ENCODE measurements at places on chromosomes 12 and 14.

- no peak for DNase-seq
These were observed 2.5 kb downstream of the C12orf57 start for GRCh38 chr12:6946033-6946919.

- DNase-seq: no peak
These were observed 3.8 kb downstream of the SERPINA3 start for GRCh38 chr14:94615823-94616570.

DNA sequence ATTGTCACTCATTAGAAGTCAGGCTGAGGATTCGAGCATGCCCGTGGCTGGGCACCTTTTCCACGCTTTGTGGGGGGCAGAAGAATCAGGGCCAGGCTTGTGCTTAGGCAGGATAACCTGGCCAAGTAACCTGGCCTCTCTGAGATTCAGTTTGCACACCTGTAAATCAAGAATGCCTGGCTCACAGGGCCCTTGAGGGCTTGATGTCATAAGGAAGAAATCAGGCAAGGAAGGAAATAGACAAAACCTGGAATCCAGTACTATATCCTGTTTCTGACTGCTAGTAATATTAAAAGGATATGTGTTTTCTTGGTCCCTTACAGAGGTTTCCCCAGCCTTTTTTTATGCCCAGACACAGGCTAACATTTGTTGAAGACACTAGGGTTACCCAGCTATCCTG lies 91.9 kb downstream of the SAMD4A start:
- DNase-seq: no peak

DNA sequence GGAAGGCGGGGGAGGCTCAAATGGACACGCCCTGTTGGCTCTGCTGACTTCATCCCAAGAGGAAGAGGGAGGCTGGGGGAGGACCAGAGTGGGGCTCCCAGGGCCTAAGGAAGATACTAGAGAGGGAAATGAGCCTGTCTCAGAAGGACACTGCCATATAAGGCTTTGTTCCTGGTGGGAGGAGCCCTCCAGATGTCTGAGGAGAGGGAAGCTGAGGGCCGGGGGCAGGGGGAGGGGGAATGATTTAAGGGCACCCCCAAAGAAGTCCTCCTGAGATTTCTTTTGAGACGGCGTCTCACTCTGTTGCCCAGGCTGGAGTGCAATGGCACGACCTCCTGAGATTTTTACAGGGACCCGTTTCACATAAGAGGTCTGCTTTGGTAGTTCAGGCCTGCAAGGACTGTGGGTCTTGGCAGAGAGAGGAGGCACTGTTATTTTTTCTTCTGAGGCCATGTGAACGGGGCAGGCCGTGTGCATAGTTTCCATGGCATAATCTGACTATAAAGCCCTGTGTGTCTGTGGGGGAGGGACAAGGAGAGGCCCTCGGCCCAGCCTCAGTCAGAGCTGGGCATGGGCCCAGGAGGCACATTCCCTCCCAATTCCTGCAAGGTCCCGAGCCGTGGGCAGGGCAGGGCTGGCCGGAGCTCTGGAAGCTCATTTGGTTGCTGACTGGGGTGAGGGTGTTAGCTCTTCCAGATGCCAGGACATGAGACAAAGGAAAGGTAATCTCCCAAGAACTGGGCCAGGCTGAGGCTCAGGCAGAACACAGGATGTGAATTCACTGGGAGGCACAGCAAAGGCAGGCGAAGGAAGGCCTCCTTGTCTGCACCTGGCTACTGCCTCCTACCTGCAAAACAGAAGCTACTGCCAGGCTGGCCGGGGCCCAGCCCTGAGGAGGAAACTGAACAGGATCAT lies 22.2 kb upstream of the PLEKHG3 start:
- DNase-seq: no peak

- DNase-seq: no peak
These were observed 175.2 kb downstream of the RMST start for GRCh38 chr12:97637770-97638169.

DNA sequence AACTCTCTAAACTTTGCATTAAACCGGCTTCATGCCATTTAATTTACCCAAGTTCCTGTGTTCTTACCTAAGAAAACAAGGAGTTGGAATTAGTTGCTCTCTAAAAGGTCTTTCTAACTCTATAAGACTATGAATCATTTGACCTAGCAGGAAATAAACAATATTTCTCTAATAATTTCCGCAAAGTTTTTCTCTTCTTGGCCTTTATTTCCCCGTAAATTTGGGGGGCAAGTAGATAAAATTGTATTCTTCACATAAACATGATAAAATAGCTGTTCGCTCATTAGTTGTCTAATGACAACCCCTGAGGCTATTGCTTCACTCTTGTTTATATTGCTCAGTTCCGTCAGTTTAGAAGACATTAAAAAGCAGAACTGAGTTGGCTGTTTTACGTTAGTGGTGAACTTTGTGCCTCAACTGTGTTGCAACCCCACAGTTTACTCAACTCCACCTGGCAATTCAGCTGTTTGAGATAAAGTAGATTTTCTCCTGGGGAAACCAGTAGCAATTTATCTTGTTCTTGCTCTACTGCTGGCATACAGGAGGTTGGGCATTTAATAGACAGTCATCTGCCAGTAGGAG lies 74.7 kb downstream of the BTG1 start:
- no peak for DNase-seq
